ENCODE measurements at places on chromosomes 13 and 19.

DNA sequence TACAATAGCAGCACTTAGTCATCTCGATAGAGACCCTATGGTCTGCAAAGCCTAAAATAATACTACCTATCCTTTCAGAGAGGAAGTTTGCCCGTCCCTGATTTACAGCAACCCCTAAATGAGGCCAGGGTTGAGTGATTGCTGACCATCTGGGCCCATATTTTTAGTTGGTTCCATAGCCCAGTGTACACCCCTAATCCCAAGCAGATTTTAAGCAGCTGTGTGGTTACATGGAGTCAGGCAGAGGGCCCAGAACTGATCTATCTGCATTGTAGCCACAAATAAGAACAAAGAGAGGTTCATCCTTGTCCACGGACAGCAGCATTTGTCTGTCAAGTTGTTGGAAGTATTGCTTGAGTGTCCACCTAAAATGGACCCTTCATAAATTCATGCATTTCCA is 148.2 kb downstream of the DCT start:
- DNase-seq, result no peak

DNA sequence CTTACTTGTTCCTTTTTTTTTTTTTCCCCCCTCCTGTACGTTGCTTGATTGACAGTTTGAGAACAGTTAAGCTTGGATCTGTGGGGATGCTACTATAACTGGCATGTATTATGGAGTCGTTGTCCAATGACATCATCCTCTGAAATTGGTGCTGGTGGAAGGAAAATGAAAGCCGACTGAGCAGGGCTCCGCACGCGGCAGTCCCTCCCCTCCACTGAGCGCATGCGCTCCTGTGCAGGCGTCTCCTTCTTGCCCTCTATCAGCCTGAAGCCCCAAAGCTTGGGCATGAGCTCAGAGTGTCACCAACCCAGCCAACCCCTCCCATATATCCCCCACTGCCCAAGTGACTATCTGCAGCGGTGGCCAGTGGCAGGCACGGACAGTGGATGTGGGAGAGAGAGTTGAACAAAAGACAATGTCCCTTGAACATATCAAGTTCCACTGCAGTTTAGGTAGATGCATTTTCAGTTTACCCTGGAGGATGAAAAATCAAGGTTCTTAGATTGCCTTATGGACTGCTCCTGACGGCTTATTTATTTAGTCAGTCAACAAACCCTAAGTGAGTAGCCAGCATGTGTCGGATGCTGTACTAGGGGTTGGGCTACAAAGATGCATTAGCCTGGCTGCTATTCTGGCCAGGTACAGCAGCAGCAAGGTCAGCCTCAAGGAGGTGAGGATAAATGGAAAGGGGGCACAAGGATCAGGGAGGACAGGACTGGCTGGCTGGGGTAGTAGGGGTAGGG is 20.8 kb downstream of the MBNL2 start:
- no peak for DNase-seq

GRCh38 chr13:39682310-39682709 is 26.8 kb downstream of the COG6 start:
- DNase-seq, result no peak

DNA sequence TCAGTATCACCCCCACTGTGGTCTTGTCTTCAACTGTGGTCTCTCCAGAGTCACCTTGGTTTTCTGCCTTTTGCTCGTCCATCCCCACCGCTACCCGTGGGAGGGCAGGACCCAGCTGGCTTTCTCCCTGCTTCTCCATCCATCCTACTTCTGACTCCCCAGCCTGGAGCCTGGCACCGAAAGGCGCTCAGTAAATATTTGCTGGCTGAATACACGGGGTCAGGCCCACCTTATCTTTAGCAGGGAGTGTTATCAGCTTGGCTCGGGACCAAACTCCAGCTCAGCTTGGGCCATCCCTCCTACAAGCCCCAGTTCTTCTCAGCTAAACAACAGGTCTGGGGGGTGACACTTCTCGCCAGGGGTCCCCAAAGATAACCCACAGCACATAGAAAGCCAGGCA is 62.0 kb upstream of the KLF2 start:
- DNase-seq, result peak; percentile 19

GRCh38 chr13:59748046-59748445 is 415.7 kb downstream of the DIAPH3 start:
- no peak for DNase-seq

- no peak for DNase-seq
Observed at GRCh38 chr13:106786006-106786563, 218.1 kb upstream of the ARGLU1 start.

GRCh38 chr13:27024776-27025492 is 146.7 kb downstream of the USP12 start:
- DNase-seq, result no peak

- DNase-seq, result no peak
Observed at GRCh38 chr13:111472083-111472482, 151.6 kb downstream of the TEX29 start.

DNA sequence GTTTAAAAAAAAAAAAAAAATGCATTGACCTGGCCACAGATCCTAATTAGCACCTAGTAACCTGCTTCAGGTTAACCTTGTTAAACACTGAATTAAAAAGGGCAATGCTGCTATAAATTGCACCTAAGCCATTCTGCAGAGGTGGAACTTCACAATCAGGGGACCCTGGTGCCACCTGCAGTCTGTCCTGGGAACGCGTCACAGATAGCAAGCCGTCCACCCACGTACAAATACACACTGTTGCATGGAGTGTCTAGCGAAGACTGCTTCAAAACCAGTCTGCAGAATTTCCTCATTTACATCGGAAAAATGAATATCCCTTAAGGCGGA is 169.3 kb downstream of the COL4A1 start:
- no peak for DNase-seq

- DNase-seq, result peak; percentile 99
Observed at GRCh38 chr13:37134411-37135041, 29.1 kb upstream of the CSNK1A1L start.

- DNase-seq, result no peak
Observed at GRCh38 chr19:23345838-23346237, 49.4 kb downstream of the ZNF91 start.

GRCh38 chr13:41004875-41005693 is 14.0 kb downstream of the ELF1 start:
- DNase-seq, result peak; percentile 40

GRCh38 chr19:34430738-34431625 is 2.8 kb downstream of the UBA2 start:
- DNase-seq, result peak; percentile 62

DNA sequence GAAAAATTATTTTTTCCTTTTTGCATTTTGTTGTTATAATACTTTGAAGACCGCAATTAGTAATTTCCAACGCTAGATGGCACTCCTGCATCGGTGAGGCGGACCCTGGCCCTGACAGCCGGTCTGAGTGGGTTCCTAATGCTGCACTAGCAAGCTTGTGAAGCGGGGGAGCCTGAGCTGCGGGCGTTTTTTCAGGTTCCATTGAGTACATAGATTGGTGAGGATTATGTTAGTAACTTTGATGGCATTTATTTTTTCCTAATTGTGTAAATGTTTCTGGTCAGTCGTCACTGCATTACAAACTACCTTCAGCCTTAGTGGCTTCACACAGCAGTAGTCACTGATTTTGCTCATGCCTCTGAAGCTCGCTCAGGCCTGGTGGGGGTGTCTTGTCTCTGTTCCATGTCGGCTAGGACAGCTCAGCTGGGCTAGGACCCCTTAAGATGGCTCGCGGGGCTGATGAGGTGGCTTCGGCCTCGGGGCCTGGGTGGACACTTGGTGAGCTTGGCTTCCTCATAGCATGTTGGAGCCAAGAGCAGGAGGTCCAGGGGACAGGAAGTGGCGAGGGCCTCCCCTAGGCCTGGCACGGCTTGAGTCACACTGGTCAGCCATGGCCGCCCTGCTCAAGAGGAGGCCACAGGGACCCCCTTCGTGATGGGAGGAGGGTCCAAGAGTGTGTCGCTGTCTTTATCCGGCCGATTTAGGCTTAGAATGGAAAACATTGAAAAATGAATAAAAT is 25.0 kb downstream of the ERCC5 start:
- peak; percentile 64 for DNase-seq

- DNase-seq, result no peak
Observed at GRCh38 chr19:39708594-39708993, 4.3 kb downstream of the LGALS14 start.

GRCh38 chr13:111117961-111118360 is 2.9 kb downstream of the ARHGEF7 start:
- no peak for DNase-seq

DNA sequence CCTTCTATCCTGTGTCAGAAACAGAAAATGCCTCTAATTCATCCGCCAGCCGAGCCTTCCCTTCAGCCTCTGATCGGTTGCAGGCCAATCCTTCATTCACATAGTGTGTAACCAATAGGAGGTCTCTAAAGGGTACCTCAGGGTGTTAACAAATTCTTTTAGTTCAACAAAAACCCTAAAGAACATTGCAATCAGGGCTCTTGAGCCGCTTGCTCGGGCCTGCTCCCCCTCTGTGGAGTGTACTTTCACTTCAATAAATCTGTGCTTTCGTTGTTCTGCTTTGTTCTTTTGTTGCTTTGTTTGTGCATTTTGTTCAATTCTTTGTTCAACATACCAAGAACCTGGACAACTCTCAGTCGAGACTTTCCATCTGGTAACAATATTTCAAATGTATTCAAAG is 366.5 kb downstream of the KCTD12 start:
- DNase-seq, result no peak

GRCh38 chr13:69796256-69796655 is 311.4 kb upstream of the ATXN8OS start:
- no peak for DNase-seq

- no peak for DNase-seq
Observed at GRCh38 chr19:12833738-12834565, 427 bp downstream of the RTBDN start.

DNA sequence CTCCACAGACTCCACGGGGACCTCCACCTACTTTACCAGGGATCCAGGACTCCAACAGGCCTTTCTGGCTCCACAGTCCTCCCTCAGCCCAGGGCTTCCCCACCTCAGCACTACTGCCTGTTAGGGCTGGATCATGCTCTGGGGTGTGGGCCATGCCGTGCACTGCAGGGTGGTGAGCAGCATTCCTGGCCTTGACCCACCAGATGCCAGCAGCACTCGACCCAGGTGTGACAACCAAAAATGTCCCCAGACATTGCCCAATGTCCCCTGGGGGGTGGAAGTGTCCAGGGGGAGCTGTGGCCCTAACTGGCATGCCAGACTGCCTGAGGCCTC is 42.0 kb downstream of the EPS15L1 start:
- DNase-seq, result no peak

GRCh38 chr19:52660981-52661380 is 22.8 kb upstream of the ZNF83 start:
- DNase-seq, result peak; percentile 56

DNA sequence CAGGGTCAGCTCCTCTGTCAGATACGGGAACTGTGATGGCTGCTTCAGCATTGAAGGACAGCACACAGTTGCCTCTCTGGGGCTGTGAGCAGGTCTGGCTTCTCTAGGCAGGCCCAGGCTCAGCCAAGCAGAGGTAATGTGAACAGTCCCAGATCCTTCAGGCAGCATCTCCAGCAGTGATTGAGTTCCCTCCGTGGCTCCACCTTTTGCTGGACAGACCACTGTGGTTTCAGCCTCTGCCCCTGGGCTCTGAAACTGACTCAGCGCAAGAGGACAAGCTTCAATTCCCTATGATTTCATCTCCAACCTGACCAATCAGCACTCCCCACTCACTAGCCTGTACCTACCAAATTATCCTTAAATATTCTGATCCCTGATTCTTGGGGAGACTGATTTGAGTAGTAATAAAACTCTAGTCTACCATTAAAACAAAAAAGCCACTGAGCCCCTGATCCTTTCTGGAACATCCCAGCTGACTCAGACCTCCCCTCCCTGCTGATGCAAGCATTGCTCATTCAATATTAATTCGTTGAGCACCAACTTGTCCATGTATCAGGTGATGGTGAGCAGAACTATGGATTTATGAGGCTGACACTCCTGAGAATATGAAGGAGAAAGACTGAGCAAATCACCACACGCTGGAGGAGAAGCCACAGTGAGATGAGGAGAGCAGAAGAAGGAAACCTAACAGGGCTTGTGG is 16.7 kb downstream of the GSX1 start:
- DNase-seq, result no peak

DNA sequence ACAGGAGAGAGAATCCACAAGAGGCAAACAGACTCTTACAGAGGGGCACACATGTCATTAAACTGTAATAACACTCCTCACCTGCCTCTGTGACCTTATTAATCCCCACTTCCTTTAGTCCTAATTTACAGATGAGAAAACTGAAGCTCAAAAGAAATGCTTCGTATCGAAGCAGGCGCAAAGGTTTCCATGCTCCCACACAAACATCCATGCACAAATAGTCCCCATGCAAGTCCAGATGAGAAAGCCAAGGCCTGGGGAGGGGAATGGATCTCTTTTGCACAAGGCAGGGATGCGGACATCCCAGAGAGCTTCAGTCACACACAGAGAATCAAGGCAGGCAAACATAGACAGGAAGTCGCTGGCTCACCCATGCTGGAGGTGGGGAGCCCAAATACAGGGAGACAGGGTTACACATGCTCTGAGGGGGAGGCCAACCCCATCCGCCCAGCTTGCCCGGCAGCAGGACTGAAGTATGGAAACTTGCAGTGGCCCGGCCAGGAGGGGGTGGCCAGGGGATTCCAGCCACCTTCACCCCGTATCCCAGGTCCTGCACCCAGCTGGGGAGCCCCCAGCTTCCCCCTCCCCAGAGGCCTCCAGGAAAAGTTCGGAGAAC is 468 bp downstream of the S1PR5 start:
- DNase-seq, result no peak

DNA sequence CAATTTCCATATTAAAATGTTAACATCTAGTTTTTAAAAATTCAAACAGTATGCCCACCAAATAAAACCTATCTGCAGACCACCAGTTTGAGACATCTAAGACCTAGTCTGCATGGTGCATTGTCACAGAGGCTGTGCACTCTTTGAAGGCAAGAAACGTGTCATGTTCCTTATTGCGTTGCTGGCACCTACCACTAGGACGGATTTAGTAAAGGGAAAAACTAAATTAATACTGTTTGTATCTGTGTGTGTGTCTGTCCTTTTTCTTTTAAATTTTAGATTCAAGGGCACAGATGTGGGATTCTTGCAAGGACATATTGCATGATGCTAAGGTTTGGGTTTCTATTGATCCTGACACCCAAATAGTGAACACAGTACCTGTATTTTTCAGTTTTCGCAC is 481.4 kb downstream of the UQCRFS1 start:
- no peak for DNase-seq

DNA sequence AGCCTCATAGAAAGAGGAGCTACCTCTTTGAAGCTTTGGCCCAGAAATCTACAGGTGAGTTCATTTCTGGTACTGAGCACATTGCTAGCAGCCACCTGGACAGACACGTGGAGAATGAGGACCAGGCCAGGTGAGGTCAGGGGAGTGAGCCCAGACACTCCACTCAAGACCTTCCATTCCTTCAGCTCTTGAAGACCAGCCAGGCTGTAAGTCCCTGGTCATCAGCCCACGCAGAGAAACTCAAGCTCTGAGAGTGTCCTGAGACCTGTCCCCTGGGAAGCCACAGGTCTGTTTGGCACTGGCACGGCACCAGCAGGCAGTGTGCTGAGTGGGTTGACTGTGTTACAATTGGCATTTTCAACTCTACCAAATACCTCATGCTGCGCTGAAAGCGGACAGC is 27.4 kb downstream of the C13orf42 start:
- DNase-seq, result no peak

- no peak for DNase-seq
Observed at GRCh38 chr13:28318496-28318895, 176.4 kb downstream of the FLT1 start.
